ENCODE measurements at places on chromosomes 4 and X. TPM values are rescaled to one million over a fixed set of nuclear protein-coding genes. Genes with fewer than 3 reads are reported as not detected.

DNA sequence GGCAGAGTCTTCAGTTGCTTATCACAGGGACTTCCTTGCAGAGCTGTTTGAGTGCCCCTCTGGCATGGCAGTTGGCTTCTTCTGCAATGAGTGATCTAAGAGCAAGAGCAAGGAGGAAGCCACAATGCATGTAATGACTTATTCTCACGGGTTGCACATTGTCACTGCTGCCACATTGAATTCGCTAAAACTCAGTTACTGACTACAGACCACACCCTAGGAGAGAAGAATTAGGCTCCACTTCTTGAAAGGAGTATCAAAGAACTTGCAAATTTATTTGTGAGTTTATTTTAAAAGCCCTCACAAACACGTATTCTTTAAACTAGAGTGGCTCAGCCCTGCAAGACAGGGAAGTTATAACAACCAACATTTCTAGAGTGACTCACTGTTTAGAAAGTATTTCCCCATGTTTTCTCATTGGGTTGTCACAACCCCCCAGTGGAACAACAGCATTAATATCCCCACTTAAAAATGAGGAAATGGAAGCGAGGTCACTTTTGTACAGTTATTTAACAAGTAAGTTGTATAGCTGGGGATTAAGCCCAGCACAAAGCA is 32.4 kb upstream of the RBPJ start:
- no peak for DNase-seq

DNA sequence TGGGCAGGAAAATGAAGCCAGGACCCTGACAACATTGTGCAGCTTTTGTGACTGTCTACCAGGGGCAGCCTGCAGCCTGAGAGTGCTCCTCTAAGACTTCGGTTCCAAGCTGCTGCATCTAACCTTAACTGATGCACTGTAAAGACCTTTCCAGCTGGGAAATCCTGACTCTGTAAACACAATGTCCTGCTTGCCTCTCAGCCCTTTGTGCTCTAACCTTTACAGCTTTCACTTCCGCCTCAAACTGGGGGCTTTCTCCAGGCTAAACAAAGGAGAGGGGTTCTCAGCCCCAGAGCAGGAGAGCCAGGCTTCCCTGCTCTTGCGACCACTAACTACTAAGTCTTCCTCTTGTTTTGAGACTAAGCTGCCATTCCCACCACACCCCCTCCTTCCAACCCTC is 19.3 kb upstream of the RASL11B start:
- DNase-seq, result no peak

DNA sequence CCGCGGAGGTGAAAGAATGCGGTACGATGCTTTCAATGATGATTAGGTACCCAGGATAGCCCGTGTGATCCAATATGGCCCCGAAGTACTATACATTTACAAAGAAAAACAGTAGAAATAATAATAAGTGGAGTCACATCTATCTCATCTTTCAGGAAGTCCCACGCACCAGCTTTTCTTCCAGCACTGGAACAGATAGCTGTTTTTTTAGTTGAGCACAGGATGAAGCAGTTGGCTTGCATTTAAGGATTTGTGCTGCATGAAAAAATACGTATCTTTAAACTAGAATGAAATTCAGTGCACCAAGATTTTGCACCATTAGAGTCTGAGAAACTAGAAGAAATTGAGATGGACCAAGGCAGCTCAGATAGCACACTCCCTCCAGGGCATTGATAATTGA is 44.1 kb downstream of the SMIM20 start:
- DNase-seq, result no peak

The NDST3 gene
- not detected for total RNA-seq

The GSPT2 gene
- not detected for total RNA-seq

Measured in HepG2 (cell line).